Mesothelial cell of epicardium (in vitro differentiated cells): ENCODE measurements at places on chromosomes 2 and 18.

GRCh38 chr2:8212239-8212638 lies 469.6 kb upstream of the ID2 start:
- no peak for DNase-seq
- no peak overlapping the region for H3K27ac ChIP-seq
- peaks cover 10% of the 10 kb centered on the region for H3K4me1 ChIP-seq
- no peak overlapping the region for H3K4me3 ChIP-seq
- H3K27me3 ChIP-seq, result no peaks in the 10 kb centered on the region
- peaks cover 12% of the 10 kb centered on the region for H3K36me3 ChIP-seq

DNA sequence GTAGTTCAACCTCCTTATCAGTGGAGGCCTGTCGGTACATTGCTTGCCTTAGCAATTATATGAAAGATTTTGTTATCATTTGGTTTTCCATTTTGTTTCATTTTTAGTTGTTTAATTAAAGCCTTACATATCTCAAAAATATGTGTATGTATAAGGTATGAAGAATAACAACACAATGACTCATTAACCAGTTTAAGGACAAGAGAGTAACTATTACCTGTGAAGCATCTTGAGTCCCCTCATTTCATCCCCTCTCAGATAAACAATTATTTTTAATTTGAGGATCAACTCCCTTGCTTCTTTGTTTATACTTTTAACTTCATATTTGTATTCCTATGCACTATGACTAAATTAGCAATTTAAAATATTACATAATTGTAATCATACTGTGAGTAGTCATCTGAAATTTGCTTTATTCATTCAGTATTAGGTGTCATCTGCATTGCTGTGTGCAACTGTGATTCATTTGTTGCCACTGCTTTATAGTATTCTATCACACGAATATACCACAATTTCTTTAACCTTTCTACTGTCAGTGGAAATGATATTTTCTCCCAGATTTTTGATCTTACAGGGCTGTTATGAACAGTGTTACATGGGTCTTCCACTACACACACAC lies 126.4 kb downstream of the RNF152 start:
- peaks cover 23% of the 10 kb centered on the region for H3K4me1 ChIP-seq
- H3K36me3 ChIP-seq, result no peaks in the 10 kb centered on the region
- H3K4me3 ChIP-seq, result no peak overlapping the region
- no peak overlapping the region for H3K27ac ChIP-seq
- DNase-seq, result no peak
- no peaks in the 10 kb centered on the region for H3K27me3 ChIP-seq

DNA sequence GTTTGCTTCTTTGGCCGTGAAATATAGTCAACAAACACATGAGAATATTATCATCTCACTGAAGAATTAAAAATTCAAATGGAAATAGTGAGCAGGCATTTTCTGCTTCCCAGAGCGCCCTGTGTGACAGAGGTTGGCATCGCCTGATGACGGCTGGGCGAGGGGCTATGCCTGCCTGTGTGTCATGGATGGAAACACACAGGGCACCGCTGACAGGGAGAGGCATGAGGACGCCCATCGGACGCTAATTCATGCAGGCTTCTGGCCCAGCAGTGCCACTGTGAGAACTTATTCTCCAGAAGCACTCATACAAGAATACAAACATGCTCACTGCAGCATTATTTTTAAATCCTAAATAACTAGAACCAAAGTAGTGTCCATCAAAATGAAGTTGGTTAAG lies 61.4 kb upstream of the OTOS start:
- H3K4me1 ChIP-seq, result peaks cover 7% of the 10 kb centered on the region
- no peaks in the 10 kb centered on the region for H3K36me3 ChIP-seq
- H3K27me3 ChIP-seq, result peaks cover 24% of the 10 kb centered on the region
- H3K27ac ChIP-seq, result no peak overlapping the region

- H3K36me3 ChIP-seq, result no peaks in the 10 kb centered on the region
- no peaks in the 10 kb centered on the region for H3K27me3 ChIP-seq
- no peak overlapping the region for H3K4me3 ChIP-seq
Observed at GRCh38 chr2:71620116-71620515, 166.8 kb downstream of the DYSF start.

GRCh38 chr2:38131676-38132075 lies 55.7 kb upstream of the CYP1B1 start:
- peaks cover 35% of the 10 kb centered on the region for H3K36me3 ChIP-seq
- peaks cover 2% of the 10 kb centered on the region for H3K4me1 ChIP-seq
- no peak overlapping the region for H3K27ac ChIP-seq

- H3K4me1 ChIP-seq, result peaks cover 34% of the 10 kb centered on the region
- peaks cover 2% of the 10 kb centered on the region for H3K36me3 ChIP-seq
- H3K27ac ChIP-seq, result peak overlapping the region; percentile 37
- no peak for DNase-seq
- H3K27me3 ChIP-seq, result no peaks in the 10 kb centered on the region
Observed at GRCh38 chr2:191942739-191943103, 95.8 kb upstream of the CAVIN2 start.

DNA sequence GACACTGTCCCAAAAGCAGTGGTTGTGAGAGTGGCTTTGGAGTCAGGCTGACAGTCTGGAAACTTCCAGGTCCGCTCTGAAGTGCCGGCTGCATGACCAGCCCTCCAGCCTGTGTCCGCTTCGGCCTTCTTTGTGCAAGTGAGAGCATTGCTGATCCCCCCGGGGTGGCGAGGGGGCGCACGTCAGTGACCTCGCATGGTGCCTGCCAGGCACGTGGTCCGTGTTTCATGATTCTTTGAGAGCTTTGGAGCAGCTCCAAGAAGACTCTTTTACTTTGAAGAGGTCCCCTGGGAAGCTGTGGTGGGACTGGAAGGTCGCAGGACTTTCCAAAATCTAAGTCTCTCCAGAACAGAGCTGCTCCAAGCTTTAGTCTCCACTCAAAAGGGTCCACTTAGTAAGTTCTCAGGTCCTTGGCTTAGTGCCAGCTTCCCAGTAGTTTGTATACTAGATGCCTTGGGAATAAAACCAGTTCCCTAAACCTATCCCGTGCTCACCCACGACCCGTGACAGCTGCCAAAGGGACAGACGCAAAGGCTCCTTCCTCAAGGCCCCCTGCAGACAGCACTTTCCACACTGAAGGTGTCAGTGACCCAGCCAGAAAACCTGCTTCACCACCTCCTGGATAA lies 68.8 kb downstream of the ADI1 start:
- H3K4me1 ChIP-seq, result no peaks in the 10 kb centered on the region
- no peaks in the 10 kb centered on the region for H3K27me3 ChIP-seq
- no peak overlapping the region for H3K27ac ChIP-seq
- H3K4me3 ChIP-seq, result no peak overlapping the region
- DNase-seq, result no peak
- H3K36me3 ChIP-seq, result peaks cover 36% of the 10 kb centered on the region

GRCh38 chr18:70078106-70078505 lies 127.4 kb downstream of the RTTN start:
- H3K36me3 ChIP-seq, result peaks cover 18% of the 10 kb centered on the region
- H3K27me3 ChIP-seq, result no peaks in the 10 kb centered on the region
- no peak for DNase-seq
- H3K4me1 ChIP-seq, result no peaks in the 10 kb centered on the region
- H3K27ac ChIP-seq, result no peak overlapping the region
- H3K4me3 ChIP-seq, result no peak overlapping the region

DNA sequence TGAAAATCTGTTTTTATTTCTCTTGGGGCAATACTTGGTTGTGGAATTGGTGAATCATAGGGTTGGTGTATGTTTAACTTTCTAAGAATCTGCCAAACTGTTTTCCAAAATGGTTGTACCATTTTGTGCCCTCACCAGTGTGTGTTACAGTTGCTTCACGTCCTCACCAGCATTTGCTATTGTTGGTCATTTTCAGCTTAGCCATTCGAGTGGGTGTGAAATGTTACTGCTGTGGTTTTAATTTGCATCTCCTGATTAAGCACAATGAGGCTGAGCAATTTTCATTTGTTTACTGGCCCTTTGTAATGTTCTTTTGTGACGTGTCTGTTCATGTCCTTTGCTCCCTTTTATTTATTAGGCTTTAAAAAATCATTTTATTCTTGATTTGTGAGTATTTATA lies 49.7 kb downstream of the FOSL2 start:
- H3K27ac ChIP-seq, result no peak overlapping the region
- H3K4me1 ChIP-seq, result peaks cover 4% of the 10 kb centered on the region
- no peaks in the 10 kb centered on the region for H3K27me3 ChIP-seq
- no peak for DNase-seq

DNA sequence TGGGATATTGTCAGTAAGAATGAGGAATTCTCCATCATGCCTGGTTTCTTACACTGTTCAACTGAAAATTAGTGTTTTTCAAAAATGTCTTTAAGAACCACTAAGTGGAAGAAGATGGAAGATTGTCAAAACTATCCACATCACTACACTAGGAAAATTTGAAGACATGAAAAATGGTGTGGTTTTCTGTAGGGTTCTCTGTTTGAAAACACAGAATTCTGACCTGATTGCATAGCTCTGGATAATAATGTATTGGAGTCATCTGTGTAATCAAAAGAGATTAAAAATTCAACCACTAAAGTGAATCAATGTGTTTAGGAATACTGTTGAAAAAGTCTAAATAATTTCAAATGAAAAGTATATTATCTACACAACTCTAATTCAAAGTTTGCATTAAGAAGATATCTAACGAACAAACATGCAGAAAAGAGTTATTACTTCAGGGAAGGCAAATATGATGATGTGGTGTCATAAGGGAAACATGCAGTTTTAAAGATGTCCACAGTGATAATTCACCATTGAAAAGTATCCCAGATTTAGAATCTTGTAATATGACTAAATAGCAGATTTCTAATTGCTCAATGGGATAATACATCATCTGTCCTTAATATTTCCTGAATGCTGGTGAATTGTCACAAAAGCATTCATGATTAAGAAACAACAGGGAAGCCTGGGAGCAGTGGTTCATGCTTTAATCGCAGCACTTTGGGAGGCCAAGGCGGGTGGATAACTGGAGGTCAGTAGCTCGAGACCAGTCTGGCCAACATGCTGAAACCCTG lies 116.9 kb downstream of the ERBB4 start:
- H3K36me3 ChIP-seq, result peaks cover 4% of the 10 kb centered on the region
- H3K4me3 ChIP-seq, result no peak overlapping the region
- no peak overlapping the region for H3K27ac ChIP-seq
- no peaks in the 10 kb centered on the region for H3K4me1 ChIP-seq
- DNase-seq, result no peak
- no peaks in the 10 kb centered on the region for H3K27me3 ChIP-seq

GRCh38 chr2:217332866-217333265 lies 473.0 kb upstream of the TNP1 start:
- no peaks in the 10 kb centered on the region for H3K36me3 ChIP-seq
- H3K4me3 ChIP-seq, result no peak overlapping the region
- DNase-seq, result no peak

GRCh38 chr2:95275601-95276243 lies 1.5 kb downstream of the PROM2 start:
- H3K27me3 ChIP-seq, result no peaks in the 10 kb centered on the region
- no peak overlapping the region for H3K4me3 ChIP-seq
- H3K36me3 ChIP-seq, result no peaks in the 10 kb centered on the region
- H3K27ac ChIP-seq, result no peak overlapping the region
- DNase-seq, result peak; percentile 18

DNA sequence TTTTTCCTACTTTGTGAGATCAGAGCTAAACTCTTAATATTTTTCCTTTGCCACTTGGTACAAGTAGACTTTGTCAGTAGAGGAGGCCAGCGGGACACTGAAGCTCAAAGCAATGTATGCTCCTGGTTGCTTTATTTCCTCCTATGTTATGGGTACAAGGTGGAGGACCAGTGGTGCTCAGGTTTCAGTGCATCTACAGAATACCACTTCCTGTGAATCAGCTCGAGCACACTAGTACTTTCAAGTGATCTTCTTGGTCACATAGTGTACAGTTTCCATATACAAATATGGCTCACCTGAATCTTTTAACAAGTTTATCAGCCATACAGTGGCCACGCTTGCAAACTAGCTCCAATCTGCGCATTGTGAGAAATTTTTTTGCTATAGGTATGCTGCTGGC lies 1674.8 kb upstream of the TMEFF2 start:
- H3K4me3 ChIP-seq, result no peak overlapping the region
- H3K27ac ChIP-seq, result no peak overlapping the region
- H3K4me1 ChIP-seq, result no peaks in the 10 kb centered on the region

- H3K4me3 ChIP-seq, result no peak overlapping the region
- DNase-seq, result no peak
- no peak overlapping the region for H3K27ac ChIP-seq
- H3K4me1 ChIP-seq, result no peaks in the 10 kb centered on the region
- no peaks in the 10 kb centered on the region for H3K27me3 ChIP-seq
- H3K36me3 ChIP-seq, result no peaks in the 10 kb centered on the region
Observed at GRCh38 chr2:182220335-182220734, 206.5 kb downstream of the PDE1A start.

DNA sequence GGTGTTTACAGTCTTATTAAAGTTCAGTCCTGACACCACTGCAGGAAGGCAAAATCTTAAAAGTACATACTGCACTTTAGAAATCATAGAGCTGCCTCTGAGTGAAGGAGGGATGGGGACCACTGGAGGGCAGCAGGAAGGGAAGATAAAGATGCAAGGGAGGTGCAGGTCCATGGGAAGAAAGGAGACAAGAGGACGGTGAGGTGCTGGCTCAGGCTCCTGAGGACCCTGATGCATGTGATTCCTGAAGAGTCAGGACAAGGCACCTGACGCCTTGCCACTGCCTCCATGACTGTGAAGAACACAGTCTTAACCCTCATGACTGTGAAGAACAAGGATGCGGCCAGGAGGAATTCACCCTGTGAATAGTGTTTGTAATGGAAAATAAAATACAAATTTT lies 116.2 kb upstream of the NPAS2 start:
- no peak overlapping the region for H3K27ac ChIP-seq
- no peak for DNase-seq
- H3K27me3 ChIP-seq, result peaks cover 6% of the 10 kb centered on the region
- no peaks in the 10 kb centered on the region for H3K4me1 ChIP-seq

- DNase-seq, result no peak
- H3K36me3 ChIP-seq, result peaks cover 7% of the 10 kb centered on the region
- H3K27ac ChIP-seq, result peak overlapping the region; percentile 90
Observed at GRCh38 chr2:177604271-177605065, 211.9 kb downstream of the AGPS start.

GRCh38 chr2:198698230-198698629 lies 759.5 kb downstream of the SATB2 start:
- H3K36me3 ChIP-seq, result no peaks in the 10 kb centered on the region
- no peak for DNase-seq
- H3K4me1 ChIP-seq, result no peaks in the 10 kb centered on the region
- no peak overlapping the region for H3K4me3 ChIP-seq
- H3K27me3 ChIP-seq, result no peaks in the 10 kb centered on the region

DNA sequence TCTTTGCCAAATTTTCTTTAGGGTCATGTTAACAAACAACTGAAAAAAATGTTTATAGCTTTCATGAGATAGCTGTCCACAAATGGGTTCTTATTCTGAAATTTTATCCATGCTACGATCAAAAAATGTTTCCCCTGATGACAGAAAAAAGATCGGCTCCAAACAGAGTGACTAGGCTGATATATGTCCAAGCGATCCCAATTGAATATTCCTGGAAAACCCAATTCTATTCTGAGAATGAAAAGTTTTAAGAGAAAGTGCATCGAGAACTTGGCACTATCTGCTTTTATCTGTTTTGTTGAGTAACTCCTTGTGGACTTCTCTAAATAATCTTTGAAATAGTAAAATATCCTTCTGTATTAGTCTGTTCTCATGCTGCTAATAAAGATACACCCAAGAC lies 19.1 kb downstream of the KCNE4 start:
- H3K4me3 ChIP-seq, result no peak overlapping the region
- DNase-seq, result no peak
- H3K27me3 ChIP-seq, result no peaks in the 10 kb centered on the region
- no peak overlapping the region for H3K27ac ChIP-seq
- H3K36me3 ChIP-seq, result peaks cover under 1% of the 10 kb centered on the region
